ENCODE measurements at places on chromosomes 3 and 15.

- DNase-seq: no peak
Measured at GRCh38 chr3:136120373-136121348, 75.5 kb downstream of the MSL2 start.

GRCh38 chr15:80152896-80153876, at the start of gene FAH:
Gene FAH (plus strand): TSS chr15:80152999. CDS start chr15:80153055, 56 bp downstream.
- DNase-seq: peak; percentile 71

- no peak for DNase-seq
Measured at GRCh38 chr15:79179108-79179561, 88.6 kb upstream of the RASGRF1 start.

GRCh38 chr15:72197041-72197459, 537 bp downstream of the GRAMD2A start:
- no peak for DNase-seq

DNA sequence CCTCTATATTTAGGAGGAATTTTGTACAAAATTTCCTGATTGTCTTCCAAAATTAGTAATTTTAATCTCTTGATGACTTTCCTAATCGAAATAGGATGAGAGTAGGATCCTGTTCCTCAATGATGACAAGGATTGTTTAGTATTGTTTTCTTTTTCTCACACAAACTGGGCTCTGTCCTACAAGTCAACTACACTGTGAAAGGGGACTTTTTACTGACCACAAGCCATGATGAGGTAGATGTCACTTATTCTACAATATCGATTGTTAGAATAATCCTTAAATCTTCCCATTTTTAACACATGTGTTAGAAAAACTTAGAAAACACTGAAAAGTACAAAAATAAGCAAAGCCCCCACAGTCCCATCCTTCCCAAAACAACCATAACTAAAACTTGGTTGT, 35.8 kb upstream of the TSC22D2 start:
- DNase-seq: no peak
